Esophagus mucosa (tissue), 1 donor: ENCODE measurements at places on chromosomes 6 and 20. TPM values are rescaled to one million over a fixed set of nuclear protein-coding genes. Genes with fewer than 3 reads are reported as not detected.

TNFAIP3 gene
- total RNA-seq: 8.8 TPM

DACT2 gene
- 0.44 TPM for total RNA-seq

CTCFL gene
- total RNA-seq: not detected

MLIP gene
- 8.5 TPM for total RNA-seq

NKX2-4 gene
- not detected for total RNA-seq

ABRACL gene
- 36.4 TPM for total RNA-seq

PTCRA gene
- not detected for total RNA-seq
